ENCODE measurements at places on chromosomes 11 and 22.

GRCh38 chr11:121452609-121453150, at the start of gene SORL1-AS1:
Gene SORL1-AS1, minus strand, starts transcription at chr11:121452967.
- DNase-seq = peak; percentile 65

DNA sequence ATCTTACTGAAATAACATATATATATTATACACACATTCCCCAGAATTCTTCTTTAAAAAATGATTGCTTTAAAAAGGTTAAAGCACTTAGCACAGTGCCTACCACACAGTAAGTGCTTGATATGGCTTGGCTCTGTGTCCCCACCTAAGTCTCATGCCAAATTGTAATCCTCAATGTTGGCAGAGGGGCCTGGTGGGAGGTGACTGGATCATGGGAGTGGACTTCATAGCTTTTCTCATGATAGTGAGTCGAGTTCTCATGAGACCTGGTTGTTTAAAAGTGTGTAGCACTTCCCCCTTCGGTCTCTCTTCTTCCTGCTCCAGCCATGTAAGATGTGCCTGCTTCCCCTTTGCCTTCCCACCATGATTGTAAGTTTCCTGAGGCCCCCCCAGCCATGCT, 6.2 kb downstream of the CRYAB start:
- DNase-seq = no peak

GRCh38 chr11:18523084-18523483, 3.7 kb downstream of the TSG101 start:
- DNase-seq = no peak

GRCh38 chr11:93604008-93604660, 57.3 kb upstream of the CEP295 start:
- DNase-seq = no peak

DNA sequence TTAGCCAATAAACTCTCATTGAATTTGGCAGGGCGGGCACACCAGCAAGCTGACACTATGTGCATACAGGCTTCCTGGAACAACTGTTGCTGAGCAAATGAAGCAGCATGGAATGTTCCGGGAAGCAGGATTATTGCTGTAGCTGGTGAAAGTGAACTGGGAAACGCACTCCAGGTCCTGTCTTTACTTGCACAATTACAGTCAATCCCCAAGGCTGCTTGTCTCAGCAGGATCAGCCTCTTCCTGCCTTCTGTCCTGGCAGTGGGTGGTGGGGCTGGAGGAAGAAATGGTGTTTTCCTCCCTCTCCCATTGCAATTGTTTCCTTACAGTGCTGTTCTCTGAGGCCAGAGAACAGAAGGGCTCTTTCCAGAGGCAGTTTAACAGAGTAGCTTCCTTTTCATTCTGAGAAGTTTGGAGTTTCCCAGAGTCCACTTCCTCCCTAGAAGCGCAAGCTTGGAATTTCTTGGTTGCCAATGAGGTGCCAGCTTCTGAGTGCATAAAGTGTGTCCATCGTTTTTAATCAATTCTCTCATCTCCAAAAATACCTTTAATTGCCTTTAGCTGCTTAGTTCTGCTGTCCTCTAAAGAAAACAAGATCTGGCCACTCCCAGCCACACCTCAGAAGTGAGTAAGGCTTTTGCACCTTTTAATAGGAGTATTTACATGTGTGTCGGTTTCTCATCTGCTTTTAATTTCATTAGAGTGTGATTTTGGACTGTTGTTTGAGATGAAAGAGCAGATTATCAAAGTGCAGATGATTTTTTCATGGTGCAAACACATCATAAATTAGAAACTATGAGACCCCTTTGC, 19.9 kb downstream of the CD44 start:
- no peak for DNase-seq

Measured in T47D (cell line).